ENCODE measurements at places on chromosomes 11 and 22. TPM values are rescaled to one million over a fixed set of nuclear protein-coding genes. Genes with fewer than 3 reads are reported as not detected.

GRCh38 chr11:20203831-20204230 lies 43.6 kb upstream of the DBX1 start:
- DNase-seq, result no peak

The PACSIN2 gene
- total RNA-seq, result 66.3 TPM

- DNase-seq, result peak; percentile 37
Observed at GRCh38 chr11:120337355-120338106, 1.3 kb downstream of the ARHGEF12 start.

DNA sequence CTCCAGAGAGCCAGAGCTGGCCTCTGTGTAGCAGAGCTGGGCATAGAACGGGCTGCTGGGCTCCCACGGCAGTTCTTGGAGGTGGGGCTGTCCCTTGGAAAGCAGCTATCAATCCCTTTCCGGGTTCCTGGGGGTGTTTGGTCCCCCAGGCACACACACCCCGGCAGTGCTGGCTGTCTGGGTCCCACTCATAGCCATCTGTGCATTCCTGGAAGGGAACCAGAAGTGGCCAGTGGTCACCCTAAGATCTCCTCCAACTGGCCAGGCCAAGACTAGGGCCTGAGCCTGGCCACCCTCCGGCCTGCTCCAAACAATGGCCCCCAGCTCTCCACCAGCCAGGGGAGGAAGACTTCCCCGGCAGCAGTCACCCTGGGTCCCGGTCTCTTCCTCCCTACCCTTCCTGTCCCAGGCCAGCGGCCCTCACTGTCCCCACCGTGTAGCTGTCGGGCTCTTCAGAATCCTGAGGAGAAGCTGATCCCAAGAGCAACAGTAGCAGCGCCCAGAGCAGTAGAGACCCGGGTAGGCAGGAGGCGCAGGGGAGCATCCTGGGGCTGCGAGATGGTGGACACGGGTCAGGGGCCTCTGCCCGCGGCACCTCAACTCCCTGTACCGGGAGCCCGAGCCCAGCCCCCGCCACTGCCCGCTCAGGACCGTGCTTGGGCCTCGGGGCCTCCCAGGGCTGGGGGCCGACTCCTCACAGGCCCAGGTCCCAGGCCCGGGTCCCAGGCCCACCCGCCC lies 620 bp downstream of the EFEMP2 start:
- peak; percentile 57 for DNase-seq

GRCh38 chr11:120704256-120704750 lies 192.8 kb downstream of the GRIK4 start:
- DNase-seq, result no peak

GRCh38 chr22:35921777-35922176 lies 106.8 kb downstream of the RBFOX2 start:
- peak; percentile 92 for DNase-seq

- DNase-seq, result no peak
Observed at GRCh38 chr11:112769170-112769569, 192.1 kb upstream of the NCAM1 start.

DNA sequence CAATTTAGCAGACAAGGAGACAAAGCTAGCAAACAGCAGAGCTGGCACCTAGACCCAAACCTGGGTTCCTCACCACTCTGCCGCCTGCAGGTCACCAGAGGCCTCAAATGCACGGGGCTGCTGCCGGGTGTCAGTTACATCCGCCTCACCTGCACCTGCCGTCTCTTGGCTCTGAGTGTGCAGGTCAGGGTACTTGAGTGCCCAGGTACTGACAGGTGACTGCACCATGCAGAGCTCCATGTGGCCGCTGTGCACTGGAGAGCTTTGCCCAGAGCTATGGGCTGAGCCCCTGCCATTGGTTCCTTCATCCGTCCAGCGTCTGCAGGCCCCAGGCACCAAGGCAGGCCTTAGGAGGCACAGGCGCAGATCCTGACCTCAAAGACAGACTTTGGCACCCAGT lies 35.0 kb downstream of the PDGFB start:
- DNase-seq, result no peak

DNA sequence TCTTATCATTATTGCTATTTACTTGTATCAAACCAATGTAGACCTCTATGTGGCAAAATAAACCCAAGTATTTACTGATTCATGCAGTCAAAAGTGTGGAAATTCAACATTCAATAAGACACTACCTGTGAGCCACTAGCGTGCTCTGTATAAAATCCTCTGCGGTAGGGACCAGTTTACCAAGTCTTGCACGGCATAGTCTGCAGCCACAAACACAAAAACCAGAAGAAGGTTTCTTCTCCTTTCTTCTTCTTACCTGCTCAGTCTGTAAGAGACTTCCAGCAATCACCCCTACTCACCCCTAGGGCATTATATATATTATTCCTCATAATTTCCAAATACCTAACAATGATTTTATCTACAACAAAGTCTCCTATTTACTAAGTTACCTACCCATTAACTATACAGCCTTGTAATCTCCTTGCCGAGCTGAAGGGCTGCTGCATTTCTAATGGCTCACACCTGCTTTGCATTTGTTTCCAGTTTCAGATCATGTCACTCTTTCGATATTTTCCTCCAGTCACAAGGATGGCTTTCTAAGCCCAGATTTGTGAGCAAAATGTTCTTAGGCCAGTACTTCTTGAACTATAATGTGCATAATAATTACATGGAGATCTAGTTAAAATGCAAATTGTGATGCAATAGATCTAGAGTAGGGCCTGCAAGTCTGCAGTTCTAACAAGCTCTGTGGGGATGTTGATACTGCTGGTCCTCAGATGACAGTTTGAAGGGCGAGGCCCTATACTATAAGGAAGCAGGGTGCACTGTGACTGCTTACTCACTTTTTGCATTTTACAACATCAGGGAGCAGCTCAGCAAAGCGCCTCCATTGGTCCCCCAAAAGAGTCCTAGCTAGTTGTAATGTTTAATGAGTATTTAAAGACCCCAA lies 191.9 kb upstream of the DDI1 start:
- no peak for DNase-seq

GRCh38 chr11:35250621-35251020 lies 111.7 kb downstream of the CD44 start:
- DNase-seq, result peak; percentile 53
